ENCODE measurements at places on chromosomes 7 and 10. TPM values are rescaled to one million over a fixed set of nuclear protein-coding genes. Genes with fewer than 3 reads are reported as not detected.

DNA sequence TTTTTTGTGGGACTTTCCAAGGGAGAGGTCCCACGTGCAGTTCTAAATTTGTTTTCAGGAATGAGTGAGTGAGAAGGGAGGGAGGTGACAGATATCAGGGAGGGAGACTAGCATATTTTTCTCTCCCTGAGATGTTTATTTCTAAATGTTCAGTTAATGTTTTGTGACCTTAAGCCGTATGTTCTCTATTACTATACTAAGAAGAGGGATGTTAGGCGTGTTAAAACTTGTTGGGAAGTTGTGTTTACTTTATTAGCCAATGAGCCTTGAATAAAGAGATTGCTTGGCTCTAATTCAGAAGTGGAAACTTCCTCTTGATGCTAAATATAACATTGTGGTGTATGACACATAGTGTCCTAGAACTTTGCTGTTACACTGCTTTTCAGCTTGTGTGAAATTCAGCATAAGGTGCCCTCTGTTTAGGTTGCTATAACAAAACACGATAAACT lies 37.3 kb downstream of the DNAH11 start:
- no peaks in the 10 kb centered on the region for H3K36me3 ChIP-seq
- H3K27ac ChIP-seq: peak overlapping the region; percentile 21
- no peaks in the 10 kb centered on the region for H3K27me3 ChIP-seq
- H3K4me1 ChIP-seq: no peaks in the 10 kb centered on the region
- no peak for DNase-seq

DNA sequence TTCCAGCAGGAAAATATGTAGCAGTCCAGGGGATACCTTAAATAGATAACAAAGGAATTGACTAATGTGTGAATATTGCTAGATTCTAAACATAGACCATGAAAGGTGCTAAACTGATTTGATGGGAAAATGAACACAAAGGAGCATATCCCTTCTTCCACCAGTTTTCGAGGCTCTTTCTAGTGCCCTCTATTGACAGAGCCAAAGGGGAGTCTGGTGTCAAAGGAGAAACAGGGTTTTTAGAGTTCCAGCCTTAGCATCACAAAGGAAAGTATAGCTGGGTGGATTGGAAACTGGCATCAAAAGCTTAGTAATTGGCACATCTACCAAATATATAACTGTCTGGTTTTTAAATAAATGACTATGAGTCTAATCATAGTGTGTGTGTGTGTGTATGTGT lies 636.8 kb downstream of the ETV1 start:
- H3K27ac ChIP-seq: no peak overlapping the region
- H3K27me3 ChIP-seq: no peaks in the 10 kb centered on the region

- no peaks in the 10 kb centered on the region for H3K36me3 ChIP-seq
- no peak overlapping the region for H3K4me3 ChIP-seq
- H3K27ac ChIP-seq: no peak overlapping the region
Observed at GRCh38 chr10:56653289-56653688, 292.2 kb upstream of the ZWINT start.

- no peaks in the 10 kb centered on the region for H3K36me3 ChIP-seq
- no peaks in the 10 kb centered on the region for H3K27me3 ChIP-seq
- no peaks in the 10 kb centered on the region for H3K4me1 ChIP-seq
- H3K27ac ChIP-seq: no peak overlapping the region
- no peak overlapping the region for H3K4me3 ChIP-seq
- no peak for DNase-seq
Observed at GRCh38 chr10:35895331-35895730, 253.2 kb upstream of the FZD8 start.

CFAP69 gene
- total RNA-seq: 3.4 TPM

HOGA1 gene
- not detected for total RNA-seq
